Fibroblast of villous mesenchyme (primary cell): ENCODE measurements at places on chromosomes 5 and 9. TPM values are rescaled to one million over a fixed set of nuclear protein-coding genes. Genes with fewer than 3 reads are reported as not detected.

DNA sequence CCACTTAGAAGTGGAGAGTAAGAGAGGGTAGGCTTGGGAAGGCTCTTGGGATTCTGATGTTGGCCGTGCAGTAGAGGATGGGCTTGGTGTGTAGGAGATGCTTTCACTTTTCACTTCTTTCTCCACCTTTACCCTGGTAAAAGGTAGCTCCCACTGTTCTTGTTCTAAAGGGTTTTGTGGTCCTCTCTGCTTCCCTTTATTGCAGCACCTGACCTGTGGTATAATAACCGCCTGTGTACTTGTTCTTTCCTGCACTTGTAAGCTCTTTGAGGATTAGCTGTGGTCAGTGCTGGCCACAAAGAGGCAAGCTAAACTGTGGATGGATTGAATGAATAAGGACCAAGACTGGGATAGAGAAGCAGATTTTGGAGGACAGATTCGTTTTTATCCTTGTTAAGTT, 25.2 kb downstream of the KDM4C start:
- peak; percentile 43 for DNase-seq

- DNase-seq, result no peak
Measured at GRCh38 chr9:4167728-4168127, 132.1 kb downstream of the GLIS3 start.

GRCh38 chr5:65801352-65801783, 79.4 kb downstream of the NLN start:
- DNase-seq, result peak; percentile 60

The KCNIP1 gene
- not detected in 2 replicates for total RNA-seq

The PRPF4 gene
- total RNA-seq, result 21.3 and 36.3 TPM in 2 replicates

GRCh38 chr9:35537913-35538312, 48.0 kb downstream of the RUSC2 start:
- DNase-seq, result peak; percentile 62

The TYRP1 gene
- 0.43 and 2.9 TPM in 2 replicates for total RNA-seq
